CD4-positive, alpha-beta T cell treated with Interleukin-12 subunit alpha and Interleukin-12 subunit beta, for 1 hour (primary cell): ENCODE measurements at places on chromosomes 11 and 22.

DNA sequence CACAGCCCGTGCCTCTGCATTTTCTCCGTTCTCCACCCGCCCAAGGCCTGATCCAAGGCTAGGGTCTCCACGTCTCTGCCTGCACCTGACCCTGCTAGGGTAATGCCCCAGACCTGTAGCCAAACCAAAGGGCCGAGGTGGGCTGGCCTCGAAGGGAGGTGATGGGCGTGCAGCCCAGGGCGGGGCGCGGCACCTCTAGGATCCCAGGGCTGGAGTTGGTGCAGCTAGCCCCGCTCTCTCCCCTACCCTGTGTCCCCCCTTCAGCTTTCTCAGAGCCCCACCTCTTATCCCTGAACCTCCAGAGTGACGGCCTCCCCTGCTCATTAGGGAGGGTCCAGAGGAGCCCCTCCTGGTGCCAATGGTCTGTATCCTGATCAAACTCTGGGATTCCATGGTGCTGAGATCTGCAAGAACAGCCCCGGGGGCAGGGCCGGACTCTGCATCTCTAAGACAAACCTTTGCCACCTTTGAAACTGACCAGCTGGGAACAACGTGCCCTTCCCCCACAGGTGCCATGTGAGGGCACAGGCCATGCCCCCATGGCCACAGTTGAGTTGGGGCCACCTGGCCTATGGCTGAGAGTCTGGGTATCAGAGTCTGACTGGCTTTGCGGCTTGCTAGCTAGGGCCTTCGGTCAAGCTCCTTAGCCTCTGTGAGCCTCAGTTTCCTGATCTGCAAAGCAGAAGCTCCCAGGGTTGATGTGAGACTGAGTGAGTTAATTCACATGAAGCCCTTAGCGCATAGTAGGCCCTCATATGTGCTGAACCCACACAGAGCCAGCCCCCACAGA is 23.1 kb upstream of the CBX7 start:
- DNase-seq, result no peak

DNA sequence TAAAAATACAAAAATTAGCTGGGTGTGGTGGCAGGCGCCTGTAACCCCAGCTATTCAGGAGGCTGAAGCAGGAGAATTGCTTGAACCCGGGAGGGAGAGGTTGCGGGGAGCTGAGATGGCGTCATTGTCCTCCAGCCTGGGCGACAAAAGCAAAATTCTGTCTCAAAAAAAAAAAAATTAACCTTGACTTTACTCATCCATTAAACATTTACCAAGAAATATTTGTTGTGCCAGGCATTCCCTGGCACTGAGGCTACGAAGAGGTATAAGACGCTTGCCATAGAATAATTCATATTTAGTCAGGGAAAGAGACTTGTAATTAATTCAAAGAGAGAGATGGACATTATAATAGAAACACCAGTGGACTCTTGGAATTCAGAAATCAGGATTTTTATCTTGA is 13.2 kb upstream of the PAFAH1B2 start:
- no peak for DNase-seq

GRCh38 chr11:14446701-14447169 is 52.9 kb downstream of the COPB1 start:
- no peak for DNase-seq

DNA sequence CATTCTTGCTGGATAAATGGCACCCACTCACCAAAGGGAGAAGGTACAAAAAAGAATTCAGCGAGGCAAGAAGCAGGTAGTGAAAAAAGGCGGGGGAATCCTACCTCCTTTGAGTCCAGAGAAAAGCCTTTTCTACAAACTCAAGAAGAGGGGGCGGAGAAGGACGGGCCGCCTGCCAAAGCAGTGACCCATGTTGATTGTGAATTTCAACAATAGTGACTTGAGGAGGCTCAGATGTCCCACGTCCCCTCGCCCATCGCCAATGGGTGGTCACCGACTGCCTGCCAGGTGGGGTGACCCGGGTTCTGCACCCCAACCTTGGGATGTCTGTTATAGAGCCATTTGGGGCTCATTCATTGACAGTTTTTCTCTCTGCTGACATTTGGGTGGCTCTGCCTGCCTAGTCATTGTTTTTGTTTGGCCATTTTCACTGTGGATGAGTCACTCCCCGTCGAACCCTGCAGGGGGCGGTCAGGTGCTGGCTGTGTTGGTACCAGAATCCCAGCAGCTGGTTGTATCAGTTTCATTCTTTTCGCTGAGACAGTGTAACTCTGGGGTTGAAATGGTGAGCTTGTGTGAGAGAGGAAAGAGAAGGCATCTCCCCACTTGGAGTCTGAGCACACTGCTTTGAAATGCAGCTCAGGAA is 163.4 kb upstream of the NCAM1 start:
- peak; percentile 12 for DNase-seq

DNA sequence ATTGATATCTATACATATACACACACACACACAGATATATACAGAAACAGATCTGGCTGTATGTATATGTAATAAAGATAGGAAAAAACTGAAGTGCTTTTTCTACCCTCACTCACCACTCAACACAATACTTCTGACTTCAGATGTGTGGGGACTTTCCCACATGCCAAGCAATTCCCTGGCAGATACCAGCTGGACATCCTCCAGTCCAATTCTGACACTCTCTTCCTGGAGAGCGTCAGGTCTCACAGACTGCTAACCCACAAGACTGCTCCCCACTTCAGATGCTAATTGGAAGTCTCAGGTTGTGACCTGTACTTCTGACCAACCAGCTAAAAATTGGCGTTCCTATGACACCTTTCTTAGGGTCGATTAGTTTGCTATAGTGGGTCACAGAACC is 140.6 kb downstream of the ATG16L2 start:
- DNase-seq, result no peak

DNA sequence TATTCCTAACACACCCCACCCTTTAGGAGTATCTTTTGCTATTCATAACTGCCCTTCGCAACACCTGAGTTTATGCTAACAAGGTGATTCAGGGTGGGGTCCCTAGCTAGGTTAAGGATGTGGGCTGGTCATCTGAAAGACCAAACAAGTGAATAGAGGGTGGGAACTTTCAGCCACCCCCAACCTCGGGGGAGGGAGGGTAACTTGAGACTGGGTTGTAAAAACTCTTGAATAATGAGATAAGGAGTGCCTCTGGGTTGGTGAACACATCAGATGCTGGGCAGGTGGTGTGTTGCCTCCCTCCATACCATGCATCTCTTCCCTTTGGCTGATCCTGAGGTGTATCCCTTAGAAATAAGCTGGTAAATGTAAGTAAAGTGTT is 111.5 kb downstream of the SWAP70 start:
- DNase-seq, result no peak

GRCh38 chr11:107562647-107563208 is 2.8 kb downstream of the ALKBH8 start:
- no peak for DNase-seq

- no peak for DNase-seq
Observed at GRCh38 chr11:16946477-16947282, 67.5 kb downstream of the PLEKHA7 start.

DNA sequence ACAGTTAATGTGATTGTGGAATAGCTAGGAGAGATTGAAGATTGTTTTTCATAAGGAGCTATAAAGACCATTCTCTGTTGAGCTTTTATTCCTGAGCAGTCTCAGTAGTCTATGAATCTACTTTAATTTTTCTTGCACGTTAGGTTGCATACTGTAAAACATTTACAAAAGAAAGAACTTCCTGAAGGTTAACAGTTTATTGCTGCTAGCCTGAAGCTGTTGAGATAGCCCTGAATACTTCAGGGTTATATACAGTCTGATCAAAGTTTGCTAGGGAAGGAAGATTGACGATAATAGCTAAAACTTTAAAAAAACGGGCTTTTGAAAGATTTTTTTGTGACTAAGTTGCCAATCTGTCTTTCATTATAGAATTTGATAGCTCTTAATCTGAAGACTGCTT is 64.8 kb downstream of the PPP6R3 start:
- no peak for DNase-seq

- DNase-seq, result no peak
Observed at GRCh38 chr11:44760477-44760872, 33.7 kb downstream of the TSPAN18 start.

DNA sequence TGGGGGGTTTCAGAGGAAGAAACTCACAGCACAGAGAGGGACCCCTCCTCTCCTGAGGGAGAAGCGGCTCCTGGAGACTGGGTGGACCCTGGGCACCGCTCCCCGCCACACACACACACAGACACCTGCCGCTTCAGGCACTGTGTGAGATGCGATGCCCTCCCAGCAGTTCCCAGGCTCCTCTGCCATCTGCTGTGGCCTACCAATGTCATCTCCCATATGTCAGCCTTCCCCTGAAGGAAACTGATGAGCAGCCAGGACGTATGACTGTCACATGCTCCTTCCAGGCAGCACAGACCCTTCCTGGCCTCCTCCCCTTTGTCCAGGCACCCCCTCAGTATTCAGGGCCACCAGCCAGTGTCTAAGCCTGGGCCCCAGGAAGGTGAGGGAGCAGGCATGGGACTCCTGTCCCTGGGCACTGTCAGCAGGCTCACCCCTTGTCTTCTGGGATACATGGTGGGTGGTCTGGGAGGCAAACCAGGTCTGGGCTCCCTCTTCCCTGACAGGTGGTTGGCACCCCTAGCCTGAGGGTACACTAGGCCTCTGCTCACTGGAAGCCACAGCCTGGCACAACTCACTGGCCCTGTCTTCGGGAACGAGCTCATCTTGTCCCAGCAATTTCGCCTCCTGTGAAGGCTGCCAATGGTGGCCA is 11.8 kb upstream of the BCR start:
- no peak for DNase-seq

GRCh38 chr22:45198463-45198795 is 34.7 kb downstream of the NUP50 start:
- DNase-seq, result no peak

DNA sequence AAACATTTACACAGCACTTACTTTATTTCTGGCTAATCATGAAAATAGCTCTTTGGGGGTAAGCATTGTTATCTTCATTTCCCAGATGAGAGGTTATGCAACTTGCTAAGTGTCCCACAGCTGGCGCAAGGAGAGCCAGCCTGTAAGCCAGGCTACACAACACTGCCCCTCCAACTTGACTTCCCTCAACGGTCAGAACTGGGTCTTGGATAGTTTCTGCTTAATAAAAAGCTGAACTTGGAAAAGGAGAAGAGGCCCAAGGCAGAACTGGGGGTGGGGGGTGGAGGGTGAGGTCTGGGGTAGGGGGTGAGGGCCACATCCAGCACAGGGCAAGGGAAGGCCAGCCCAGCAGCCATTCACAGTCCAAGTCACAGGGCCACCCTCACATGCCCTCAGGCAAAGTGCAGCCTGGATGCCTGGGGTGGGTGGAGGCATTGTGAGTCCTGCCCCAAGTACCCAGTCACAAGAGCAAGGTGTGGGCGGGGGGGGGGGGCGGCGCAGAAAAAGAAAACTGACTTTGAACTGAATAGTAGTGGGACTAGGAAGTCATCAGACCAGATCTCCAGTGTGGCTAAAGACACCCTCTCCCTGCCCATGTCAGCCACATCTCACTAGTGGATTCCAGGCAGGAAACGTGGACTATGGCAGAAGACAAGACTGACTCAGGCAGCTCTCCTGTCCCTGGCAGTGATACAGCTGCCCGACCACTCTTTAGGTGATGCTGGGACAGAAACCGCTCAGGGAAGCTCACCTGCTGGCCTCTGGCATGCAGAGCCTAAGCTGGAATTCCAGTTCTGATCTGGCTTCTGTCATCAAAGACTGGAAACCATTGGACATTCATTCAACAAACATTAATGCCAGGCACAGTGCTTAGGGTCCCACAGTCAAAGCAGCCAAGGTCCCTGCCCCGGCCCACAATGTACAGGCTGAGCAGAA is 52.4 kb downstream of the PACSIN2 start:
- no peak for DNase-seq

DNA sequence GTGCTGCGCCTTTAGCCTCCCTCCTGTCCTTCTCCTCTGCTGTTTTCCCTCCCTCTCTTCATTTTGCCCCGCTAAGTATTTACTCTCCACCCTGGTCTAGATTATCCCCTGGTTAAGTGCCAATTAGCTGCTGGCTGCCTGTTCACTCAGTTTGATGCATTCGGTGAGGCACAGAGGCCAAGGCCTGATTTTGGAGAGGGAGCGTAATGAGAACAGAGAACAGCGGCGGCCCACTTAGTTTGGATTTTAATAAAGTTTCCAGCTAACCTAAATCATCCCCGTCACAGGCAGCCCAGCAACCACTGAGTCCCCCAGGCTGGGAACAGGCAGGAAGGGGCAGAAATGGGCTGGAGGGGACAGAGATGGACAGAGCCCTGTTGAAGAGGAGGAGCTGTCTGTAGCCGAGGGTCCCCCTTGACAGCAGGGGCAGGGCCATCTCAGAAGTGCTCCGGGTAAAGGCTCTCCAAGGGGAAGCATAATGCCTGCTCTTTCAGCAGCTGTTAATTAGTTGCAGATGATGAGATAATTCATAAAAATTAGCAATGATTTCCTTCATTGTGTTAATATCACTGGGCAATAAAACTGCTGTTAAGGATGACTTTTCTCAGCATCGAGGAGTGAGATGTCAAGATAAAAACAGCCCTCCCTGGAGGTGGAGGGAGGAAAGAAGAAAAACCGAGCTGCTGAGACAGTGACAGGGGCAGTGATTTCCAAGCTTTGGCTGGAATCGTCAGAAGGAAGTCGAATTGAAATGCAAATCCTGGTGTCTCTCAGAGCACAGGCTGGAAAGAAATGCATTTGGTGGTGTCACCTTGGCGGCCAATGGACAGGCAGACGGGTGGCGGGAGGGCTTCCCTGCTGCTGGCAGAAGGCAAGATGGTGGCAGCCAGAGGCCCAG is 170.1 kb downstream of the GRIK4 start:
- DNase-seq, result no peak

DNA sequence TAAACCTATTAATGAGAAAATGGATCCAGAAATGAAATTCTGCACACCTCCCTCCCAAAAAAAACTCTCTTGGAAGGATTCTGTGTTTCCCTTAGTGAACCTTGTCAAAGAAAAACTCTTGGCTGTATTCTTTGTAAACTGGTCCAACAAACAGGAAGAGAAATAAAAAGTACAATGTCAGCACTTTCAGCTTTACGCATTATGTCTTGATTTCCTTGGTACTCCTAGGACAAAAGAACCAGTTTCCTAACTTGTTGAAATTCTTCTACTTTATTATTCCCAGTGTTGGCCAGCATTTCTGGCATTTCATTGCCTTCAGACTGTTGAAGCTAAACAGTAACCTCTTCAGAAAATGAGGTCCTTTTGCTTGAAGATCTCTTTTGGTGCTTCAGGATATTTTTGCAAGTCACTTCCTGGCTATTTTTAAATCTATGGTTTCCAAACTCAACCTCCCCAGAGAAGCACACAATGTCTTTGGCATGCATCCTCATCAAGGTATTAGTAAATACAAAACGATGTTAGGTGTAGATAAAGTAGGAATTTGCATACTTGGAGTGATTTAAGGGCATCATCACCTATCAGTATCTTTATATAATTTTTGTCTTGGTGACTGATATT is 342.7 kb downstream of the AASDHPPT start:
- no peak for DNase-seq

GRCh38 chr22:22425356-22425755 is 83.2 kb downstream of the ZNF280B start:
- no peak for DNase-seq

DNA sequence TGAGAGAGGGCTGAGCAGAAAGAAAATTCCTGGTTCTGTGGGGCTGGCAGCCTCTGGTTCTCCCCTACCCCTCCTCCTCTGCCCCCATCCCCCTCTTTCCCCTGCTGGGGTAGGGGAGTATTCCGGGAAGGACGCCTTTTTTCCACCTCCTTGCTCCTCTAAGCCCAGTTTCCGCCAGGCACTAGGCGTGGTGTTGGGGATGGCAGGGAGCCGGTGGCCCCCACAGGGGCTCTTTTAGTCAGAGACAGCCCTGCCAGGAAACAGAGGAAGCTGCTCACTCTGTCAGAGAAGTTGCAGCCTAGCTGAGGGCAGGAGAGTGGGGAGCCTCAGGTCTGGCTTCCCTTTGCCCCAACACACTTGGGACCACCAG is 15.6 kb upstream of the ARHGEF17 start:
- DNase-seq, result no peak
